ENCODE measurements at places on chromosomes 5 and 9.

DNA sequence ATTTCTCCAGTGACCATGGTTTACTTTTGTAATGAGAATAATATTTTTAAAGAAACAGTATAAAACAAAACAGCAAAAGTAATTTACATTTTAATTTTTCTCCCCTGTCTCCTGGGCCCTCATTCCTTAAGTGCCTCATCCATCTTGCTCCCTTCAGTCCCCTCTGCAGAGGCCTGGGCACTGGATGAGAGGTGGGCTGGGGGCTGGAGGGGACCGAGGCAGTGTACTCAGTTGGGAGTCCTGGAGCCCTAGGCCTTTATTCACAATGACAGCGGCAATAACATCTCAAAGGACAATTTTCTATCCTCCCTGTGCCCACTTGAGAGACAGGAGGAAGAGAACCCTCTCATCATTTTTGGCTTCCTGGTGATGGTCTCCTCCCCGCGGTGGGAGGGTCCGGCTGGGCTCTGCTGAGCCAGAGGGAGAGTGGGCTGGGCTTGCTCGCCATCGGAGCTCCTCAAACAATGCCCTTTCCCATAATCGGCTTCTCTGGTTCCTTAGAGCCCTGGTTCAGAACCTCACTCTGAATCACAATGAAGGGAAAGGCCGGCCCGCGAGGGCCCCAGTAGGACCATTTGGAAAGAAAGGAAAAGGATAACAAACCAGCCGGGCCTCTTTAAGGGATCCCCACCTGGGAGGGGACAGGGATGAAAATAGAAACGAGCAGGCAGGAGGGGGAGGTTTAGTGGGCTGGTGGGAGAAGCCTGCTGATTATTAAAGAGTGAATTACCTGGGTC lies 9.7 kb upstream of the SMIM32 start:
- no peak for DNase-seq

DNA sequence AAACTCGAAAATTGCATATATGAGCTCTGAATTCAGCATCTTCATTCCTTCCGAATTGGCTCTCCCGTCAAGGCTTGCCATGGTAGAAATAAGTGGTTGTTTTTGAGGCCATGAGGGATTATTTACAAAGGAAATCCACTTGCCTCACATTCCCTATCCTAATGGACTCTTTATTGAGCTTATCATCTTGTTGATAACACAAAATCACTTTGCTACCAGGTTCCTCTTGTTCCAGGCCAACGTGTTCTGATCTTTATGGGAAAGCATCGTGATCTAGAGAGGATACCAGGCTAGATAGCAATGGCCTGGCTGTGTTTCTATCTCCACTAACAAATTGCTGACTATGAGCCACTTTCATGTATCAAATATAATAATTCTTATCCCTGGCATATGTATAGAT lies 811.7 kb downstream of the TLR4 start:
- no peak for DNase-seq

- no peak for DNase-seq
These were observed 97.4 kb downstream of the FBXO4 start for GRCh38 chr5:42022383-42022972.

- no peak for DNase-seq
These were observed 27.1 kb upstream of the IL33 start for GRCh38 chr9:6188466-6188865.

DNA sequence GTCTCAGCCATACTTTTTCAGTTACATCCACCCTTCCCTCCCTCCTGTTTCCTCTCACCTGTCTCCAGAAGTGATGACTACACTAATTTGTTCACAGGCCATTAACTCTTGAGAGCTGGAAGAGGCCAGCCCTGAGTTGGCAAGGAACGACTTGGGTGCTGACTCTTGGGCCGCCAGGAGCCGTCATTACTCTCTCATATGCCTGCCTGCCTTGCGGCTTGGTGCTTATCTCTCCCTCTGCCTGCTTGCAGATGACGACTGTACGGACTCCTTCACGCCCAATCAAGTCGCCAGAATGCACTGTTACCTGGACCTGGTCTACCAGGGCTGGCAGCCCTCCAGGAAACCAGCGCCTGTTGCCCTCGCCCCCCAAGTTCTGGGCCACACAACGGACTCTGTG lies 66.1 kb downstream of the PAPPA start:
- DNase-seq, result no peak

- no peak for DNase-seq
These were observed 1.4 kb upstream of the MLLT3 start for GRCh38 chr9:20623748-20624124.

- DNase-seq, result no peak
These were observed 88.6 kb upstream of the AGXT2 start for GRCh38 chr5:35136386-35136785.

DNA sequence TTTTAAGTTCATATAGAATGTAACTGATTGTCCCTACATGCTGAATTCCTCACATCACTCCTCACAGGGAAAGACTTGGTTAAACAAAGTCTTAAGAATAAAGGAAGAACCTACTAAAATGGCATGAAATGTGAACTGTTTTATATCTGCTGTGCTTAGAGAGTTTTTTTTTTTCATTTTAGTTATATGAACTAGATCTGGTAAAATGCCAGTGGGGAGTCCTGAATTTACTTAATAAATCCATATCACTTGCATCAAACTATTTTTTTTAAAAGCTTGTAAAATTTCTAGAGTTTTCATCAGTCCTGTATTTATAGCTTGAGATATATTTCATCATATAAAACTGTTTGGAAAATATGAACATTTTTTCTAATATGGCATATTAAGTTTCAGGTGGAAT lies 1528.6 kb downstream of the EFNA5 start:
- no peak for DNase-seq

DNA sequence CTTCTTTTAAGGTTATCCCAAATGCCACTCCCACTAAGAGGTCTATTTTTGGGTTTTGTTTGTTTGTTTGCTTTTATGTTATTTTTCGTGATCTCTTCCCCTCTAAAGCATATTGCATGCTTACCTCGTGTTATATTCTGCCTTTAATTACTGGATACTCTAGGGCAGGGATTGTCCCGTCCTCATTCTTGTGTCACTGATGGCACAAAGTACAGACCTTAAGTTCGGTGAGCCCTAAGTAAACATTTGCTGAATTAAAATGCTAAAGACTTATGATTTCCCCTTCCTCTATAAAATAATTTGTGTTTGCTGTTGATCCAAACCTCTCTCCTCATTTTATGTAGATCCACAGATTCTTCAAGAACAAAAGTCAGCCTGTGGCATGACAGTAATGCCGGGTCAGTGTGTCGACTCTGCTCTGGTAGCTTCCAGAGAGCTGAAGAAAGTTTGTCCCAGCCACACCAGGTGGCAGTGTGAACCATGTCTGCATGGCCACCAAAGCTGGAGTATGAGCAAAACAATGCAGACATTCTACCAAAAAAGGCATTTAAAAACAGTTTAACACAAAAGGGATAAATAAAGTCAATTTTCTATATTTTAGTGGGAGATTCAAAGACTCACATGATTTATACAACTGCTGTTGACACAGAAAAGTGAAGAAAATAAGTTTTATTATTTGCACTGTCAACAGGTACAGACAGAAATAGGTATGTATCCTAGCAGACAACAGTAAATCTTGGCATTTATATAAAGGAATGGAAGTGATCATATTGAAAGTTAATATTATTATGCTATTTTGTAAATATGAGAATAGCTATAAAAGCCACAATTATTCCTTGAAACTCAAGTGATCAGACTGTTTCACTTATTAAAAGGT lies 17.9 kb upstream of the POC5 start:
- DNase-seq, result no peak

GRCh38 chr5:175920231-175920811 lies 47.8 kb downstream of the THOC3 start:
- no peak for DNase-seq

- DNase-seq, result no peak
These were observed 2.0 kb downstream of the CLK4 start for GRCh38 chr5:178624631-178625546.

DNA sequence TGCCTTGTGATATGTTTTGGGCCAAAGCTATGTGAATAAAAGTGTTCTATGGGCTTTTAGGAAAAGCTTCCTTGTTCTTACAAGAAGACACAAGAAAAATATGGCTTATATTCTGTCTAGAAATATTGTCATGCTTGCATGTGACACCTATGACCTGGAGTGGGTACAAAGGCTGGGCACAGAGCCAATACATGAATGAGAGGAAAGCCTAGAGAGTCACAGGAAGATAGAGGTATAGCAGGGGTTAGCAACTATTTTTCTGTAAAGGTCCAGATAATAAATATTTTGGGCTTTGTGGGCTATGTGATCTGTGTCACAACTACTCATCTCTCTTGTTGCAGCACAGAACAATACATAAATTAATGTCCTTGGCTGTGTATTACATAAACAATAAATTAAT lies 196.6 kb upstream of the CD180 start:
- no peak for DNase-seq

- DNase-seq, result no peak
These were observed 795.0 kb downstream of the EFNA5 start for GRCh38 chr5:106875591-106876297.

- no peak for DNase-seq
These were observed 5.2 kb downstream of the EXOC3 start for GRCh38 chr5:448061-448765.

DNA sequence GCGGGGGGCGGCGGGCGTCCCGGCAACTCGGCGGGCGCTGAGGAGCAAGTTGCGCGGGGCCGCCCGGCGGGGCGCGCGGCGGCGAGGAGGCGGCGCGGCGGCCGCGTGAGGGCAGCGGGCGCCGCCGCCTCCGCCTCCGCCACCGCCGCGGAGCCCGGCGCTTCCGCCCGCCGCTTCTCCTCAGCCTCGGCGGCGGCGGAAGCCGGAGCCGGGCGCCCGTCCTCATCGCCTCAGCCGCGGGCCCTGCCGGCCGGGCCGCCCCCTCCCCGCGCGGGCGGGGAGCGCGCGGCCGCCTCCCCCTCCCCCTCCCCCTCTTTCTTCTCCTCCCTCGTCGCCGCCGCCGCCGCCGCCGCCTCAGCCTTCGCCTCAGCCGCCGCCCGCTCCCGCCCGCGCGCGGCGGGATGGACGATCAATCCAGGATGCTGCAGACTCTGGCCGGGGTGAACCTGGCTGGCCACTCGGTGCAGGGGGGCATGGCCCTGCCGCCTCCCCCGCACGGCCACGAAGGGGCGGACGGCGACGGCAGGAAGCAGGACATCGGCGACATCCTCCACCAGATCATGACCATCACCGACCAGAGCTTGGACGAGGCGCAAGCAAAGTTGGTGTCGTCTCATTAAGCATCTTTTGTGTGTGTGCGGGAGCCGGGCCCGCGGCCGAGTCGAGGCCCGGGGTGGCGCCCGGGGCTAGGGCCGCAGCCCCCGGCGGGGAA lies at the start of gene PBX3:
Gene PBX3 (plus strand): TSS at position 321 of the 712 bp plus-strand sequence.
- DNase-seq, result no peak

DNA sequence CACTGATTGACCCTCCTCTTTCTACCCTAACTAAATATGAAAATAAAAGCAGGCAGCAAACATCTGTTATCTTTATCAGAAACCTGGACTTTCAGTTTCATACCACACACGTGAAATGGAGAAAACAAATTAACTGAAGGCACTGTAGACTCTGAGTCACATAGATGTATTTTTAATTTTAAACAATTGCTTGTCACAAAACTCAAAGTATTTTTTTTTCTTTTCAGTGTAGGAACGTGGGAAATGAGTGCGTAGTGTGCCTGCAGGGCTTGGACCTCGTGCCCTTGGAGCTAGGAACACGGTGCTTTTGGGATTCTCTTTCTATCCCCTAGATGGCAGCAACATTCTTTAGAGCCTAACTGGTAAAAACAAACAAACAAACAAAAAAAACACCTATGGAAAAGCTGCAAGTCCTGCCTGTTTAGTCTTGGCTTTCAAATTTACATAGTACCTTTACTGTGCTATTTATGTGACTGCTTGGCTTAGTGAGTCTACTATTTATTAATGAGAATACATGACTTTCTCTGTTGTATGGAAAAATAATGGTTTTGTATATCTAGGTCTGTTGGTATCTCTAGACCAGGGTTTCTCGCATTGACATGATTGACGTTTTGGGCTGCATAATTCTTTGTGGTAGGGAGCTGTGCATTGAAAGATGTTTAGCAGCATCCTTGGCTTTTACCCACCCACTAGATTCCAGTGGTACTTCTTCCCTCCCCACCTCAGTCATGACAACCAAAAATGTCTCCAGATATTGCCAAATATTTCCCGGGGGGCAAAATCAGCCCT lies 16.8 kb upstream of the ACTBL2 start:
- no peak for DNase-seq

DNA sequence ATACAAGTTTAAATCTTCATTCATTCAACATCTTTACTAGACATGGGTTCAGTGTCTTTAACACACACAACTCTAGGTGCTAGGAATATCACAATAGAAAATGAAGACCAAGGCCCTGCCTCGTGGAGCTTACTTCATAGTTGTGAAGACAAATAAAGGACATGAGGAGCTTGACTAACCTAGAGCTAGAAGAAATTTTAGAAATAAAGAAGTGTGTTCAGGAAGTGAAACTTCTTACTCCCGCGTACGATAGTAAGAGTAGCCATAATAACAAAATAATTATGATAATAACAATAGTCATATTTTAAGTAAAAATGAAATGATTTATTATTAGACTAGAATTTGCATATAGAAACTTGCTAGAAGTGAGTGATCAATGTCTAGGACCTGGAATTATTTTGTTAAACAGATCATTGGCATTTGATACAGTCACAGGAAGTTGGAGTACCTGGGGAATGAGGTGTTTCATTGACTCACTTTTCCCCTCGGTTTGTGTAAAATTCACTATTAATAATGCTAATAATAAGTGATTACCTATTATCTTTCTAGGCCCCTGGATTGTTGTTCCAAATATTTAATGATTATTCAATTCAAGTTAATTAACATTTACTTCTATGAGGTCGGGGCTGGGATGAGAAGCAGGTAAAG lies 331.3 kb downstream of the NSG2 start:
- DNase-seq, result no peak

DNA sequence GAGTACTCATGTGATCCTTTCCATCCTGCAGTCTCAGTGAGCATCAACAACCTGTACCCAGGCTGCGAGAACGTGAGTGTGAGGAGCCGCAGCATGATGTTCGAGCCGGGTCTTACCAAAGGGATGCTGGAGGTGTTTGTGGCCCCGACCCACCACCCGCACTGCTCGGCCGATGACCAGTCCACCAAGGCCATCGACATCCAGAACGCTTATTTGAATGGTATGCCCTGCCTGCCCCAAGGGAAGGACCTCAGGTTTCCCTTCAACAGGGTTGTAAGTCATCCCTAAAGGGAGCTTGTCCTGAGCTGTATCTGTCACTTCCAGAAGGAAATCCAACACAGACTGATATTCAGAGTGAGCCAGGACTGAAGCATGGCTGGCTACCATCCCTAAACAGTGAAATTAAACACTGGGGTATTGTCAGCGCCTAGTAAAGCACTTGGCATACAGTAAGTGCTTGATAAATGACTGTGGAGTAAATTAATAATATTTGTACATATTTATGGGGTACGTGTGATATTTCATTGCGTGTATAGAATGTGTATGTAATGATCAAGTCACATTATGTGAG lies 39.3 kb upstream of the CTSL start:
- DNase-seq, result no peak
